ENCODE measurements at places on chromosomes 12 and 14. TPM values are rescaled to one million over a fixed set of nuclear protein-coding genes. Genes with fewer than 3 reads are reported as not detected.

Gene MAP4K5
- 131 TPM for total RNA-seq

Gene SMAGP
- 15.7 TPM for total RNA-seq

Gene KRT71
- total RNA-seq, result not detected

Gene RPL6
- total RNA-seq, result 2,771 TPM

Gene FGD4
- total RNA-seq, result 11.0 TPM

Gene PRICKLE1
- total RNA-seq, result 8.0 TPM

Gene USP5
- total RNA-seq, result 70.1 TPM

Gene DACT1
- 12.2 TPM for total RNA-seq
